ENCODE measurements at places on chromosomes 13 and 19.

DNA sequence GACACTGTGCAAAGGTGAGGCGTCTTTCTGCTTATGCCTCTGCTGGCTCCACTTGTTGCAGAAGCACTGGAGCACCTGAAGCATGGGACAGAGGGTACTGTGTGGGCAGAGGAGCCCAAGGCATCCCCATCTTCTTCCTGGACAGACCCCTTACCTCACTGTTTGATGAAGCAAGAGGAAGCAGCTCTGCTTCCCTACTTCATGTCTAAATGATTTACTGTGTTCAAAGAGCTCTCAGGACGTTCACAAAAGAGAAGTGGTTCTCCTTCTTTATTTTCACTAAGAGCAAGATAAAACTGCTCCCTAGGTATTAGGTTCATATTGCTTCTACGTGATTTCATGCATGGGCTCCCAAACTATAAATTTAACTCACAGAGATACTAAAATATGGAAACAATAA, 1635.4 kb upstream of the SLC10A2 start:
- DNase-seq, result no peak

GRCh38 chr19:47752440-47753211, 7.3 kb downstream of the NOP53 start:
- no peak for DNase-seq

DNA sequence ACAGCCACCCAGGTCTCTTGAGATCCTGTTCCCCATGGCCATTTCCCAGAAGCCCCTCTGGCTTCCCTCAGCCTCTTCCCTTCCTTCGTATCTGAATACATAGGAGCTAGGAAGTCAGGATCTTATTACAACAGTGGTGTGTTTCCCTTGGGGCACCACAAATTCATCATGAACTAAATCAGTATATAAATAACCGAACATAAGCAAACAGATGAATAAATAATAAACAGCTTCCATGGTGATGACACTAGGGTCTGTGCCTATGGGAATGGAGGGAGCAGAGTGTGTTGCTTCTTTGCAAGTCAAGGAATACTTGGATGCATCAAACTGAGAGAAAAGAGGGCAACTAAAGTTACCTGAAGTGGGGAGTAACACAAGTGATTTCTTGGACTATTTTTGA, 527.6 kb downstream of the LMO7 start:
- no peak for DNase-seq

- DNase-seq, result no peak
Measured at GRCh38 chr13:43434191-43434590, 352.6 kb downstream of the ENOX1 start.

DNA sequence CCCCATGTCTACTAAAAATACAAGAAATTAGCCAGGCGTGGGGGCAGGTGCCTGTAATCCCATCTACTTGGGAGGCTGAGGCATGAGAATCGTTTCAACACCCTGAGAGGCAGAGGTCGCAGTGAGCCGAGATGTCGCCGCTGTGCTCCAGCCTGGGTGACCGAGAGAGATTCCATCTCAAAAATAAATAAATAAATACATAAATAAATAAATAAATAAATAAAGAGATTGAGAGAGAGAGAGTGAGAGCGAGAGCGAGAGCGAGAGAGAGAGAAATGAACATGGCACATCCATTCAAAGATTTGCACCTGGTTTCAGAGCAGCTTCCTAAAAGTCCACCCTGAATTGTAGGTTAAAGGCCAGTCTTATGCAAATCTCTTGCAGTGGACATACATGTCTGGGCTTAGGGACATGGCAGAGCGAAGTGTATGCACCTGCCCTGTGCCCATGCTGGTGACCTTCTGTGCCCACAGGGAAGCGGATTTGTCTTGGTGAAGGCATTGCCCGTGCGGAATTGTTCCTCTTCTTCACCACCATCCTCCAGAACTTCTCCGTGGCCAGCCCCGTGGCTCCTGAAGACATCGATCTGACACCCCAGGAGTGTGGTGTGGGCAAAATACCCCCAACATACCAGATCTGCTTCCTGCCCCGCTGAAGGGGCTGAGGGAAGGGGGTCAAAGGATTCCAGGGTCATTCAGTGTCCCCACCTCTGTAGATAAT, 42.3 kb upstream of the CYP2B6 start:
- no peak for DNase-seq

- DNase-seq, result no peak
Measured at GRCh38 chr19:40625406-40626120, 24.4 kb downstream of the LTBP4 start.

GRCh38 chr19:28401739-28402424, 811.1 kb downstream of the UQCRFS1 start:
- DNase-seq, result no peak

DNA sequence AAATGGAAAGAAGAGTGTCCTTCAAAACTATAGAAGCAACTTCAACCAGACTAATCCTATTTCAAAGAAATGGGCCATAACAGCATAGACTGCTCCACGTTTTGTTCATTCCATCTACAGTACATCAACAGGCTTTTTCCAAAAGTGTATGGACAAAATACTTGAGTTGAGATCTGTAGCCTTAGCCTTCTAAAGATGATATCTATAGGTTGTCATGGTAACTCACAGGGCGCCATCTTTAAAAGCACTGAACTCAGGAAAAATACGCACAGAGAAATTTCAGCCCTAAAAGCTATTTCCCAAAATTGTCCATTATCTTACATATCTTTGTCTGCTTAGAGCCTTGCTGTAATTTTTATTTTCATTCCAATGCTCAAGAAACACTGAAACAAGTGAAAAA, 439.4 kb upstream of the NBEA start:
- no peak for DNase-seq

GRCh38 chr19:46803555-46803954, 15.2 kb upstream of the SLC1A5 start:
- DNase-seq, result no peak

DNA sequence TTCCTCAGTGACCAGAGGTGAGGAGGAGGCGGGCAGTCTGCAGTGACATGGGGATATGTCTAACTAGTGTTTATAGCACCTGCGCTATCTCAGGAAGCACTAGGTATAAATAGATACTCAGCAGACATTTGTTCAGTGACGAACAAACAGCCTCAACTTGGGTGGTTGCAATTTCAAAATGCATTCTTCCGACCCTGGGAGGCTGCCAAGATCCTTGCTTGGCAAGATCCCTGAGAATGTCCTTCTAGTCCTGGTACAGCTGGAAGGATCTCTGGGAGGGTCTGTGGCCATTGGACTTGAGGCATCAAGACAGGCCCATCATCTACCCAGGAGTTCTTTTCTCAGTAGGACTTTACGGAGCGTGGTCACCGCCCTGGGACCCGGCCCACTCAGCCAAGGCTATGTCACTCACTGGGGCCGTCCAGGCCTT, 299.5 kb downstream of the ZNF536 start:
- DNase-seq, result no peak

DNA sequence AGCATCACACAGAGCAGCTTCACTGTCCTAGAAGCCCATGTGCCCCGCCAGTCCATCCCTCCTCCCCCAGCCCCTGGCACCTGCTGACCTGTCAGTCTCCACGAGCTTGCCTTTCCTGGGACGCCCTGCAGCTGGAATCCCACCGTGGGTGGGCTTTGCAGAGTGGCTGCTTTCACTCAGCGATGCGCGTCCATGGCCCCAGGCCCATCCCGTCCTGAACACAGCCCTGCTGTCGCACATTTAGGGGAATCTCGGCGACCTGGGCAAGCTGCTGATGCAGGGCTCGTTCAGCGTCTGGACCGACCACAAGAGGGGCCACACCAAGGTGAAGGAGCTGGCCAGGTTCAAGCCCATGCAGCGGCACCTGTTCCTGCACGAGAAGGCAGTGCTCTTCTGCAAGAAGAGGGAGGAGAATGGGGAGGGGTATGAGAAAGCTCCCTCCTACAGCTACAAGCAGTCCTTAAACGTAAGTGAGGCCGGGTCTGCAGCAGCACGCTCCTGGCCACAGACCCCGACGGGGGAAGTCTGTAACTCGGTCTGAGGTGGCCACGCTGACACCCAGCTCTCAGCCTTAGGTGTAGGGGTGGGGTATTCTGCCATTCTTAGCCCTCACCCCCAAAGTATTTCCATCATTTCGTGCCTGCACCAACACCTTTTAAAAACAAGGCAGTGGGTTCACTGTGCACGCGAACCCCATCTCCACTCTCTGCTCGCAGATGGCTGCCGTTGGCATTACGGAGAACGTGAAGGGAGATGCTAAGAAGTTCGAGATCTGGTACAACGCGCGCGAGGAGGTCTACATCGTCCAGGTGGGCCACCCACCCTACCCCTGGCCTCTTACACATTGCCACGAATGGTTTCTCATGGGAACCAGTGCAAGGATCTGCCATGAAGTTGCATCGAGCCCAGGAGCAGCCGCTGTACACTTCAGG, 18.3 kb upstream of the F7 start:
- DNase-seq, result no peak

GRCh38 chr13:84934911-84935310, 864.3 kb downstream of the SLITRK6 start:
- no peak for DNase-seq

- no peak for DNase-seq
Measured at GRCh38 chr19:18223860-18224524, 2.2 kb downstream of the PDE4C start.

DNA sequence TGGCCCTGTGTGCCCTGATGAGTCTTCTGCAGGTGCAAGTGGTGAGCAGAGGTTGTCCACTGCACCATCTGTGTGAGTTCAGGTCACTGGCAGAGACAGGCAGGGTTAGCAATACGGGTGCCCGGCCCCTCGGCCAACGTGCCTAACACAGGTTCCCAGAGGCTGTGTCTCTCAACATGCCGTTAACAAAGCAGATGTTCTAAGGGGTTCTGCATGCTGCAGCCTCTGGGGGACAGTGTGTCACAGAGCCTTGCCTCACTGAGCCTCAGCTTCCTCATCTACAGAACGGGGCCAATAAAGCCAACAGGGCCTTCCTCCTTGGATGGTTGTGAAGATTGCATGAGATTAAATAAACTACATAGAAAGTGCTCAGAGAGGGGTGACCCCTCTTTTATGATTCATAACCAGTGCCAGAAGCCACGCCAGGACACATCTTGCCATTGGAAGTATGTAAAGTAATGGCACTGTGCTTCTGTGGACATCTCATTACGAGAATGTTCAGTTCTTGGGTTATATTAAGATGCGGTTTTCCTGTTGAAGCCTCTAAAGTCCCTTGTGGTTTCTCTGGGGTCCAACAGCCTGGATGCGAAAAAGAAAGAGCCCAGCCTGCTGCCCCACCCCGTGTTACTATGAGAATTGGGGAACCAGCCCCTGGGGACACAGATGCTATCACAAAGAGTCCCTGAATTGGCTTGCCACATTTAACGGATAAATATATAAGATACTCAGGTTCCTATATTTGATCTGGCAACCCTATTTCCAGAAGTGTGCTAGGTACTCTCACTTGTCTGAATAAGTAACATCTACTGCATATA, 11.2 kb upstream of the ARHGEF18 start:
- DNase-seq, result no peak

DNA sequence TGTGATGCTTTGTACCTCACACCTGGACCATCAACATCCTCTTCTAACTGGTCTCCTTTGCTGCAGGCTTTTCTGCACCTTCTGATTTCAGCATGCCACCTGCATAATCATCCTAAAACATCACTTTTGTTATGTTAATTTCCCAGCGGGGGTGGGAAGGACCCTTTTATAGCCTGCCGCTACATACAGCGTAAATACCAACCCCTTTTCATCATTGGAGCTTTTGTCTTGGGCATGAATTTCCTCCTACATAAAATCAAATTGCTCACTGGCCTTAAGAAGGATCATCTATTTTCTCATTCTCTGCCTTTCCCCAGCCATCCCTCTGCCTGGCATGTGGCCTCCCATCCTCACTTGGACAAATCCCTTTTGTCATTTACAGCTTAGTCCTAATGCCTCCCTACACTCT, 124.7 kb downstream of the RBM26 start:
- no peak for DNase-seq

DNA sequence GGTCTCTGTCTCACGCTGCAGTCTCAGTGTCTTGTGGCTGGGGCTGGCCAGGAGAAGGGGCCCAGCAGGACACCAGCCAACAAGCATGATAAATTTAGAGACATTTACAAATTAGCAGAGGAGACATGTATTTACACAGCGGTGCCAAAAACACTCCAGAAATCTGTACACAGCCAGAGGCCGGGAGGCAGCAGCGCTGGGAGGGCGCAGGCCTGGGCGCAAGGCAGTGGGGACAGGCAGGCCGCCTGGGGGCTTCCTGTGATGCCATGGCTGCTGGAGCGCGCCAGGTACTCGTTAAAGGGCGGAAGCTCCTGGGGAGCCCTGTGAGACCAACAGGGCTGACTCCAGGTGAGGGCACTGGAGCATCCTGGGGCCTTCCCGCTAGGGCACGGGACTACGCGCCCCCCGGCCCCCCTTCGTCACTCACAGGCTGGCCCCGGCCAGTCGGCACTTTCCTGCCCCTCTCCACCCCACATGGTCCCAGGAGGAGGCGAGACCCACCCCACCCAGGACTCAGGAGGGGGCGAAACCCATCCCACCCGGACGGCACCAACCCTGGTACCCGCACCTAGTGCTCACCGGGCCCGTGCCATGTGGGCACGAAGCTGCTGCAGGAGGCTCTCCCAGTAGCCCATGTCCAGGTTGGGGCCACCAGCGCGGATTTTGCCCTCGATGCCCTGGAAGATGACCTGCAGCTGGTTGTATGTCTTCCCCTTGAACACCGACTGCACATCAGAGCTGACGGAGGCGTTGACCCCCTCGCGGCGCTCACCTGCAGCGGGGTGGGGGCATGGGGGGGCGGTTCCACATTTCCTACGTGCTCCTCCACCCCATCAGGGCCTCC, 7.4 kb upstream of the TBXA2R start:
- no peak for DNase-seq

- no peak for DNase-seq
Measured at GRCh38 chr19:46191972-46192371, 37.6 kb upstream of the IGFL1 start.

GRCh38 chr19:9295411-9295849, 14.2 kb downstream of the ZNF699 start:
- DNase-seq, result no peak

- no peak for DNase-seq
Measured at GRCh38 chr13:48380581-48380980, 32.3 kb downstream of the LPAR6 start.

DNA sequence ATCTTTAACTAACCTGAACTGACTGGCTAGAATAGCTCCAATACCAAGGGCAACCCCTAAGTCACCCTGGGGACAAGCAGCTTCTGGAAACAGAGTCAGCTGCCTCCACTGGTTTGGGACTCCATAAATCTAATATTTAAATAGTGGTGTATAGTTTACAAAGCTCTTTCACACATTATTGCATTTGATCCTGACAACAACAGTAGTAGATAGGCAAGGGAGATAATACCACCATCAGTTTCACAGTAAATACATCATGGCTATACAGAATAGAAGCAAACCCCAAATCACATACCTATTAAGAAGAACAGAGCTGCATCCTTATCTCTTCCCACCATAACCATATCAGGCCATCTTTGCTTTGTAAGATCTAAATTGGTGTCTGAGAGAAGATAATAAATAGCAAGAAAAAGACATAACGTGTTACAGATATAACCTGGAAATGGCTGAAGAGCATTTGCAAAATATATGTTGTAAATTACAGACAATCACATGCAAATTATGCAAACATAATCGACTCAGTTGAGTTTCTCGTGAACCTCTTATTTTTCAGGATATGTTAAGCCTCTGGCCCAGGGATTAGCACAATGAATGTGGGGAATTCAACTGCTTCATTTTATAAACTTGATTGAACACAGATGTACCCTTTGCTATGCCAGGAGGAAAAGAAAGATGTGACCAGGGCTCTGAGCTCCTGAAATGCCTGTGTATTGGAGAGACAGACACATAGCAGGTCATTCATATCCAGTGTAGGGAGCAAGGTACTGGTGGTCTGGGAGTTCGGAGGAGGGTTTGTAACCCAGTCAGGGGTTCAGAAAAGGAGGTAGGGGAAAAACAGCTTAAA, 142.5 kb downstream of the SLC7A1 start:
- DNase-seq, result no peak

- no peak for DNase-seq
Measured at GRCh38 chr19:28377077-28377476, 835.9 kb downstream of the UQCRFS1 start.
